ENCODE measurements at places on chromosomes 5 and 9.

DNA sequence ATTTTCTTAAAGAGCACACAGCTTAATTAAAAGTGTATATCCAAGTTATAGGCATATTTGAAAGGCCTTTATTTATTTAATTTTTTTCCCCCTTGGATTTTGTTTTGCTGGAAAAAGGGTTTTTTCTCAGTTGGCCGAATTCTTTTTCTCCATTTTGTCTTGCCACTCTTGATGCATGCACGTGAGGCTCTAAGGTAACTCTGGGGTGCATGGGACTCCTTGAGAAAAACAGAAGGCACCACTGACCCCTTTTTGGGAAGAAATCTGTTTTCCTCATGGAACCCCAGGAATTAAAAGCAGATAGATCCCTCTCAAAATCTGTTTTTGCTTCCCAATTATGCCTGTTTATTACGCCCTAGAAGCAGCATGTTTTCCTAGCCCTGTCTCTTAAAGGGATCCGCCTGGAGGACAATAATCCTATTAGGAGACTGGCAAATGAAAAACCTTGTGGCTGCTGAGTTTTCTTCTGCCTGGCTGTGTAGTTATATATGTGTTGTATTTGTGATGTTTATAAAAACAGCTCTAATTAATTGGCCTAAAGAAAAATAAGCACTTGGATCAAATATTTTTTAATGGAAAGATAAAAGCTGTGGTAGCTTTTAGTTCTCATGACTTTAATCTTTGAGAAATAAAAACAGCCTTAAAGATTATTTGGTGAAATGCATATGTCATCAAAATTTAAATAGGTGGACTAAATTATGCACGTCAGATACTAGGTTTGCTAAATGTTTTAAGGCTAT, 435.1 kb upstream of the CDH9 start:
- DNase-seq: peak; percentile 46

DNA sequence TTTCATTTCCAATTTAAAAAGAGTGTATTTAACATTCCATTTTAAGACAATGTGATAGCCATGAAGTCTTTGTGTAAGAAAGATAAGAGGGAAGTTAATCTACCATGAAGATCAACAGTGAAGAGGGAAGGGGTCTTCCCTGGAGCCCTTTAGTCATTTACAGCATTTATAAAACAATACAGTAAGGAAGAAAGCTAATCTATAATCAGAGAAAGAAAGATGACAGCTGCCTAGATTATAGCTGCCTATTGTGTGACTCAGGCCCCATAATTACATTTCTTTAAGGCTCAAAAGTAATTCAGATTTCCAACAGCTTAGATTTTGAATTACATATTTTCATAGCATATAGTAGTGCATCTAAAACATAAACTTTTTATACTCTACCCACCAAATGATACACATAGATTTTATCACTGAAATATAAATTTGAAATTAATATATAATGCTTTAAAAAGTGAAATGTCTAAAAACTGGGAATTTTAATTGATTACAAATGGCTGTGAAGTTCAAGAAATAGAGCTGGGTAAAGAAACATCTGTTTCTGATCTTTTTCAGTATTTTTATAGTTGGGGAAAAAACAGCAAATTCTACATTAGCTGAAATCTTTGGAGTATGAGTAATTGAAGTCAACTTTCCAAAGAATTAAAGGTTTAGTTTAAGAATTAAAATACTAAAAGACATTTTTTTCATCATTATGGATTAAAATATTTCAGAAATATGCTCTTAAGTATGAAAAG, 89.6 kb downstream of the RIC1 start:
- DNase-seq: no peak

DNA sequence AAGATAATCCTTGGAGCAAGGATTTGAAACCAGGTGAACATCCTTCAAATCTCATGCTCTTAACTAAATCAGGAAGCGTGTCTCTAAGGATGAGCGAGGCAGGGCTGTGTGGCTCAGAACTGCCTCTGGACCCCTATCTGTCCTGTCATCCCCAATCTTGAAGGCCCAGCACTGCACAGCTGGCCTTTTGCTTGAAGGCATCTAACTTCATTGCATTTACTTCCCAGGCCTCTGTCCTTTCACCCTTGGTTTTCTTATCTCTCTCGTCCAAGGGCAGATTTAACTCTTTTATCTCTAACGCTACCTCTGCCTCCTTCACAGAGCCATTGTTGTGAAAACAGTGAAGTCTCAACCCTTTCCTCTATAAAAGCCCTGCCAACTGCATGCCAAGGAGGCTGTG, 83.8 kb downstream of the UGCG start:
- no peak for DNase-seq

DNA sequence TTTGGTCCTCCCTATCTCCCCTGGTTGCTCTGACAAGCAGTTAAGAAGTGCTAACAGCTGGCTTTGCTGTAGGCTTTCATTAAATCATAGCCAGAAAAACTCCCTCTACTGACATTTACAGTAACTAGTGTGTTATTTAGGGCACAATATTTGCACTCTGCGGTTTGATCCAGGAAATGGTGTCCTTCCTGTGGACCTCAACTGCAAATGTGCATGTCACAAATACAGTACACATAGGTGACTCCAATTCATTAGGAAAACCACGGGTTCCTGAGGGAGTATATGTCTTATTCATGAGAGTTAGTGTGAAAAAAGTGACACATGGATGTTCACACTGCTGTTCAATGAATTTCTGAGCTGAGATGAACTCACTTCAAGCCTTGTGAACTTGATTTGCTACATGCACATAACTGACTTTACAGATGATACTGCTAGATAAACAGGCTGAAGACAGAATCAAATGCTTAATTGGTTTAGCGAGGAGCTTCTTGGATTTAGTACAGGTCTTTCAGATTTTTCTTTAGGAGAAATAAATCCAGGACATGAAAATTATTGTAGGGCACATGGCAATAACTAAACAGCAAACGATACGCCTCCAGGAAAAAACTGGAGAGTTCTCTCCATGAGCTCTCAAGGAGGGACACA, 281.5 kb downstream of the EFNA5 start:
- DNase-seq: peak; percentile 92

- DNase-seq: peak; percentile 33
Measured at GRCh38 chr5:79886456-79886855, 104.6 kb downstream of the MTX3 start.

DNA sequence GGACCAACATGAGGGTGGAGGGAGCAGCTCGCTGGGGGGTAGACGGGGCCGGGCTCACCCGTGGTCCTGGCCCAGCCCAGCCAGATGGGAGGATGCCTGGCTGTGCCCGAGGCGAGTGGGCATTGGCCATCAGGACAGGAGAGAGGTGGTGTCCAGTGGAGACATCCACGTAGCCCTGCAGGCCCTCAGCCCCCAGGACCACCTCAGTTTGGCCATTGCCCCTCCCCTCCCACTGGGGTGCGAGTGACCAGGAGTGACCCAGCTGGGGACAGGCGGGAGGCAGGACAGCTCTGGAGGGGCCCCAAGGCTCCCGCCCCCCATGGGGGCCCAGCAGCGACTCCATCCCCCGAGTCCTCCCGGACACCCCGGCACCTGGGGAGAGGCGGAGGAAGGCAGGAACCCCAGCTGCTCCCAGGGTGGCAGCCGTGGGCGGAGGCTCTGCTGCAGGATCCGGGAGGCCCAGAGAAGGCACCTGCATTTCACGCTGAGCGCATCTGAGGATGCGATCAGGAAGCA, 8.3 kb downstream of the NOXA1 start:
- no peak for DNase-seq

- DNase-seq: peak; percentile 17
Measured at GRCh38 chr9:37410969-37411785, 11.3 kb upstream of the GRHPR start.

DNA sequence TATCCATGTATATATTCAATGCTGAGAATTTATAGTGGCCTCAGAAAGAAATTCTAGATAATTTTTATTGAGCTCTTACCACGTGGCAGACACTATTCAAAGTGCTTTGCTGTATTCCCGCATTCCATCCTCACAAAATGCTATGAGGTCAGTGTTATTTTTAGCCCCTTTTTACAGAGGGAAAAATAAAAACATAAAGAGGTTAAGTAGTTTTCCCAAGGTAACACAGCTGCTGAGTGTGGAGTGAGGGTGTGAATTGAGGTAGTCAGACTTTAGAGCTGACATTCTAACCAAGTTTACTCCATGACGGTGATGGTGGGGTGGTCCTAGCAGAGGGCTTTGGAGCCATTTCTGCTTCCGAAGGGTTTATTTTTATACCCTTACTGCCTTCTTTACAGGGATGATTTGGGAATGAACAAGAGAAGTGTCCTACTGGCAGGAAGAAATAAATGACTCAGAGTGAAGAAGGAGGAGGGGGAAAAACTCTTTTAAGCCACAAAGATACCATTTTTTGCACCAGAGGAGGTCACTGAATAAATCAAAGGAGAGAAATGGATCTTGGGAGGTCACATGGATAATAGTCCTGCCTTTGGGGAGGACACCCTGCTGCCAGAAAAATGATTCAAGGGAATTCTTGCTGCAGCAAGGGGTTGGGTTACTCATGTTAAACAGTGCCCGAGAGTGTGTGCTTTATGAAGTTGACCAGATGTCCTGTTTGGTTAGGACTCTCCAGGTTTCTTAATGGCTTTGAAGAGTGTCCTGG, 76.1 kb downstream of the HMHB1 start:
- DNase-seq: no peak

- no peak for DNase-seq
Measured at GRCh38 chr5:139343476-139343875, 1.8 kb downstream of the PAIP2 start.

DNA sequence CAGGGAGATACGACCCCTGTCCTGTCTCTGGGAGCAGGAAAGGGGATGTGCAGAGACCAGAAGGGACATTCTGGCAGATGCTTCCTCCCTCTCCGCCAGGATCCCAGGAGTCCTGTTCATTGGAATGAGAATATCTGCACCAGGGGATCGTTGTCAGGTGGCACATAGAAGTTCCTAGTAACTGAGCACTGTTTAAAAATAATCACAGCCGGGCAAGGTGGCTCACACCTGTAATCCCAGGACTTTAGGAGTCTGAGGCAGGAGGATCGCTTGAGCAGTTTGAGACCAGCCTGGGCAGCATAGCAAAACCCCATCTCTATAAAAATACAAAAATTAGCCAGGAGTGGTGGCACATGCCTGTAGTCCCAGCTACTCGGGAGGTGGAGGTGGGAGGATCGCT, 12.3 kb downstream of the SARDH start:
- no peak for DNase-seq

DNA sequence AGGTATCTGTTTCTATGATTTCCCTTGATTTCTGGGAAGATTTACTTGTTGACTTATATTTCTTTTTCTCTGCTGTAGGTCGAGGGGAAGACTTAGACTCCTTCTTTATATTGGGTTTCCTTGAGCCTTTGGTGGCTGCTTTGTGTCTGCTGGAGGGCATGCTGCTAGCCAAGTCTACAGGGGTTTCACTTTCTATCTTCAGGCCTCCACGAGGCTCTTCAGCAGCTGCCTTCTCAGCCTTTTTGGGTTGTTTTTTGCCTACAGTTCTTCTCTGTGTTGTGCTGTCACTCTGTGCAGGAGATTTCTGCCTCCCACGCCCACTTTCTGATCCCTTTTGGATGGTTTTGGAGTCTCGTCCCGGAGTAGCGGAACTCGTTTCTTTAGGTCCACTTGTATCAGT, 23.2 kb downstream of the LEAP2 start:
- DNase-seq: peak; percentile 53

- no peak for DNase-seq
Measured at GRCh38 chr5:37867654-37868053, 27.8 kb upstream of the GDNF start.

GRCh38 chr5:151686674-151687407, at the start of gene SPARC:
Gene SPARC (minus strand): TSS chr5:151686915. CDS start chr5:151676188, 10,727 bp downstream.
- DNase-seq: no peak

DNA sequence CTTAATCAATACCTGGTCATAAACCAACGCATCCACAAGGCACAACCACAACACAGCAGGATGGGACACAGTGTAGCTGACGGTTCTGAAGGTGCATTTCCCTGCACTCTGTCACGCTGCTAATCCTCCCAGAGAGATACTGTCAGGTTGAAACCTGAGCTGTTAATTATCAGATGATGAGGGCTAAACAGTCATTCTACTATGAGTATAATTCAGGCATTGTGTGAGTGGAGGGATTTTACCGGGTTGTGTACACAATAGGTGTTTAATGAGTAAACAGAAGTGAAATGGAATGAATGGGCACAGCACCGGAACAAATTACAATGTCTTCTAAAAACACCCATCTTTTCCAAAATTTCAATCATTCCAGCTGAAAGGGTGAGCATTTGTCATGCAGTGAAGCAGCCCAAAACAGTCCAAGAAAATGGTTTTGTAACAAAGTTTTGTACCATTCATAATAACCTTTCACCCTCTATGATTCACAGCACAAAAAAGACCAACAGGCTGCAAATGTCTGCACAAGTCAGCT, 71.5 kb downstream of the ABCA1 start:
- no peak for DNase-seq

GRCh38 chr5:79109527-79110492, 1.8 kb upstream of the BHMT start:
- peak; percentile 22 for DNase-seq

GRCh38 chr5:123528065-123528464, 16.1 kb downstream of the CSNK1G3 start:
- DNase-seq: no peak

GRCh38 chr9:101791938-101792337, 53.5 kb upstream of the GRIN3A start:
- peak; percentile 29 for DNase-seq

GRCh38 chr5:115571441-115571878, 26.9 kb upstream of the FEM1C start:
- no peak for DNase-seq

DNA sequence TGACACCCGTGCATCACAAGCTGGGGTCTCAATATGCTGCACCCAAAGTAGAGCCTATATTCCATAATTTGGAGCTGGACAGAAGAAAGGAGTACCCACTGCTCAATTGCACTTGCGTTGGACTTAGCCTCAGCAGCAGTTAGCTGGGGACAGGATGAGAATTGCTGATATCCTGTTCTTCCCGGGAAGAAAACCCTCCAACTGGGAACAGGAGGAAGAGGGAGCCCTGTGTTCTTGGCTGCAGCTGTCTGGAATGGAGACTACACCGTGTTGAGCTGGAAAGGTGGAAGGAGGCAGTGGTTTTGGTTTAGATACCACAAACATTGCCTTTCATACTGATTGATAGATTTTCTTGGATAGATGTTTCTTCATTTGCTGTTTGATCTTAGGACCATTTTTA, 24.6 kb downstream of the CNTLN start:
- DNase-seq: no peak

- no peak for DNase-seq
Measured at GRCh38 chr5:96664669-96665068, 2.5 kb downstream of the CAST start.

GRCh38 chr5:175467983-175468690, 10.2 kb upstream of the SFXN1 start:
- no peak for DNase-seq

- DNase-seq: peak; percentile 0
Measured at GRCh38 chr5:94457788-94458187, 160.6 kb downstream of the KIAA0825 start.

DNA sequence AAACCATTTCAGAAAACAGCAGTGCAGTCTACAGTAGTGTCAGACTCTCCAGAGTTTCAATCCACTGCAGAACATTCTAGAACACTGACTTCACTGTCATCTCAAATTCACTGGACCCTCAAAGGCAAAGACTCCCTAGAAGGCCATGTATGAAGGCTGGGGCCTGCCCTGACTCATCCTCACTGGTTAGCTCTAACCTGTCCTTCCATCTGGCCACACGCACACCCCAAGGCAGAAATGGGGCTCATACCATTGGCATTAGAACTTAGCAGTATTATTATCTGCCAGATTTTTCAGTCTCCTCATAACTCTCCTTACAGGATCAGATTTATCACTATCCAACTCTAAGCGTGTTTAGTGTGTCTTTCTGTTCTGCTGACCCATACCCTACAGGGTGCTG, 20.4 kb downstream of the S1PR3 start:
- DNase-seq: no peak

- DNase-seq: no peak
Measured at GRCh38 chr9:3391414-3391813, 134.4 kb downstream of the RFX3 start.

Data from RPMI8226 (cell line).